ENCODE measurements at places on chromosomes 3 and 15.

DNA sequence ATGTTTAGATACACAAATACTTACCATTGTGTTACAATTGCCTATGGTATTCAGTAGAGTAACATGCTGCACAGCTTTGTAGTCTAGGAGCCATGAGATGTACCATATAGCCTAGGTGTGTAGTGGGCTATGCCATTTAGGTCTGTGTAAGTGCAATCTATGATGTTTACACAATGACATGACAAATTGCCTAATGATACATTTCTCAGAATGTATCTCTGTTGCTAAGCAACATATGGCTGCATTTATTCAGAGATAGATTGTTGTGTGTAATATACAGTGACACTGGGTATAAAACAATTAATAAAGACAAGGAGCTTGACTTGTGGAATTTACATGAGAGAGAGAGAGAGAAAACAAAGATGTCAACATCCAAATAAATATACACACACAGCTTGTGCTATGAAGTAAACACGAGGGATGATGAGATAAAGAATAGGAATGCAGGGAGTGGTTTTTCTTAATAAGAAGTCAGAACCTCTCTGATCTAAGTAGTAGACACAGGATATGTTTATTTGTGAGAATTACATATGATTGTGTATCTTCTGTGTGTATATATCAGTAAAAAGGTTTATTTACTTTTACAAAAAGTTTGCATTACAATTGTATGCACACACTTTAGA lies 110.0 kb downstream of the KCNAB1 start:
- DNase-seq, result no peak

GRCh38 chr15:73352082-73352481 lies 16.7 kb downstream of the HCN4 start:
- DNase-seq, result no peak

DNA sequence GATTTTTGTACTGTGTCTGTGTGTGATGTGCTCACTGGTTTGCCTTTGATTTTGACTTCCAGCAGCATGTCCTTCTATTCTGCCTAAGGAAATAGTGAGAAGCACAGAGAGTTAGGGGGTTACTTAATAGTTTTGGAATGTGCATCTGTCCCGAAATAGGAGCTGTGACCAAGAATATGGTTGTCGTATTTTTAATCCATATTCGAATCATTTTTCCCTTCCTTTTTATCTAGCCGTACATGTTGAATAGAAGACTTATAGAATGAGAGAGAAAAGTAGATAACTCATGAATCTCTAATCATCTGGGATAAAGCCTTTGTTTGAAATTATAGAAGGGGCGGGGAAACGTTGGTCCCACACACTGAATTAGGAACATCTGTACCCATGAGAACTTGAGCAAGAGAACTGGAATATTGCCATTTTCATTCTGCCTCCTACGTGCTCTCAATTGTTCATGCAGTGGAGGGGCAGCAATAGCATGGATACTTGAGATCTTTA lies 23.6 kb downstream of the CRTC3 start:
- no peak for DNase-seq

DNA sequence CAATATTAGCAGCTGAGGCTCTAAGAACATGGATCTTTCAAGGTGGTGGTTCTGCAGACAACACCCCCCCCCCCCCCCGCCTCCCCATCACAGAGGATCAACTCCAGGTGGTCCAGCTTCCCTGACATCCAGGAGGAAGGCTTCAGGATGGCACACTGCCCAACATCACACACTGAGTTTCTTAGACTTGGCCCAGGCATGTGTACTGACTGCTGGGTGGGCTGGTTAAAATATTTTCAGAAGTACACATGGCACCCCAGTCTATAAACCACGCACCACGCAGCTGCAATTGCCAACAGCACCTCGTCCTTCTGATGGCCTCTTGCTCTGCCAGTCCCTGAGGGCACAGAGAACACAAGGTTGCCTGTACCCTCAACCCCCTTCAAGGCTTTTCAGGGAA lies 22.1 kb downstream of the SRPRB start:
- DNase-seq, result no peak

GRCh38 chr3:10552631-10552943 lies 47.2 kb upstream of the ATP2B2 start:
- no peak for DNase-seq

DNA sequence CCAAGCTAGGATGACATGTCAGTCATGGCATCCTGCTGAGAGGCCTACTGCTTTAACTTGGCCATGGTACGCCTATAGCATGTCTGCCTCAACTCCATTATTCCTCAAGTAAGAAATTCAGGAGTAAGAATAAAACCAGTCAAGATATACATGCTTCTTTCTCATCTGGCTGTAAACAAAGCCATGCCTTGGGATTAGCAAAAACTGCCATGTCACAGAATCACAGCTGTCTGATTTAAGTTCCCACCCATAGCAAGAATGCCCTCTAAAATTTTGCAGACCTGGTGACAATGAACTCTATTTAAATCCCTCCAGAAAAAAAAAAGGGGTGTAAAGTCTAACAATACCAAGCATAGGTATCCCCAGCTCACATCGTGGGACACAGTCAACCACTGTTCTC lies 55.6 kb upstream of the ACAN start:
- DNase-seq, result no peak

Data from activated CD4-positive, alpha-beta T cell treated with anti-CD3 and anti-CD28 coated beads, Interleukin-2, amount 50 U/mL, for 24 hours (primary cell).